Midbrain (tissue), 1 donor: ENCODE measurements at places on chromosomes 2 and 18.

GRCh38 chr2:66432801-66433694 is 1.9 kb upstream of the MEIS1 start:
- DNase-seq = peak; percentile 92

- no peak for DNase-seq
Measured at GRCh38 chr2:43169099-43169945, 57.1 kb downstream of the ZFP36L2 start.

DNA sequence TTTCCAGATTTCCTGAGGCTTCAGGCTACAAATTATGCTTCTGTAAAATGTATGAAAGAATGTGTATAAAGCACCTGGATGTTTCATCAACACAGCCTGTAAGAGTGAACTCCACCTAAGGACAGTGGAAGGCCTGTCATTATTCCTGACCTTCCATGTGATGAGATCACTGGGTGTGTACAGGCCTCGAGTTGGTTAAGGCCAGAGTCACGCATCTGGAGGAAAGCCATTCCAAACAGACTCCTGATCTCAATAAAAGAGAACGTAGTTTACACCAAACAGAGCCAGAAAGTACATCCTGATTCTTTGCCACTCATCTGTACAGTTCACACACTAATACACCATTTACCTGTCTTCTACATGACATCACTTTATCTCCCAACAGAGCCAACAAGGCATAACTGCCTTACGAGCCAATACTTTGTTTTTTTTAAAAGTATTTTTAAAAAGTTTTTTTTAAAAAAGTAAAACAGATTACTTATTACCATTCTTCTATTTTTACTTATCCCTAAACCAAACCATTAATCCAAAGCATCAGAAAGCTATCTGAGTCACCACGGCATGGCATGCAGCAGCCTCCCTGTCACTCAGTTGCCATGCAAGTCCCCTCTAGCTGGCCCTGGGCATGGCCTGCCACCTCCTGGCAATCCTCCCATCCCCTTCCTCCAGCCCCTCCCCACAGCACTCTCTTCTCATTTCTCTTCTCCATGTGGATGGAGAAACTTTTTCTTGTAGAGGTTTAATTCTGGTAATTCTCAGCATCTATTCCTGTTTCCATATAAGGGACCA is 78.8 kb upstream of the TFCP2L1 start:
- DNase-seq = no peak

GRCh38 chr2:100174026-100174431 is 31.6 kb upstream of the AFF3 start:
- no peak for DNase-seq

GRCh38 chr2:50719837-50720696 is 311.9 kb downstream of the NRXN1 start:
- no peak for DNase-seq
